NCI-H146 (cell line): ENCODE measurements at places on chromosomes 2 and 18.

DNA sequence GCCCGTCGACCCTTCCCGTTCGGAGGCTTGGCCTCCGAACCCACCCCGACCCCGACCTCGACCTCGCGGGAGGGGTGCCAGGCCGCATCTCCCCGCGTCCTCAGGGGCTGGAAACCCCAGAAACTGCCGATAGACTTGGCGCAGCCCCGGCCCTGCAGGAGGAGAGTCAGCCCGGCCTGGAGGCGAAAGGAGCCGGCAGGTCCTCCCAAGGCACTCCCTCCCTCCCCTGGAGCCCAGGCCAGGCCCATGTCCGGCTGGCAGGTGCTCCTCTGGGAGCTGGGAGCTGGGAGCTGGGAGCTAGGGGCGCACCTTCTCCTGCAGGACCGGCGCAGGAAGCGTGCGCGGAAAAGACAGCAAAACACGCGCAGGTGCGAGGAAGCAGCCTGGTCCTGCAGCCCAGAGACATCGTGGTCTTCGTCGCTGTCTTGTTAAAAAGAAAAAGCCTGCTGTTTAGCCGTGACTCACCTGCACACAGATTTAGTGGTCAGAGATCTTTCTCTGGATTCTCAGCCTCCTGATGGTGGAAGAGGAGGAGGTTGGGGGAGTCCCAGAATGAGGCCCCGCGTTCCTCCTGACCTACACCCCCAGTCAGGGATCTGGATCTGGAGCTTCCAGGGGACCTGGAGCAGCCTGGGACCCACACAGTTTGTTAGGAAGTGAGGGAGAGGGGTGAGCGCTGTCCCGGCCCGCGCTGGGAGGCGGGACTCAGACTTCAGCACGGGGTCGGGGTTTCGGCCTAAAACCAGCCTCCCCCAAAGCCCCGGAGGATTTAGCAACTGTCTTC, 660 bp upstream of the MBP start:
- DNase-seq = peak; percentile 95

DNA sequence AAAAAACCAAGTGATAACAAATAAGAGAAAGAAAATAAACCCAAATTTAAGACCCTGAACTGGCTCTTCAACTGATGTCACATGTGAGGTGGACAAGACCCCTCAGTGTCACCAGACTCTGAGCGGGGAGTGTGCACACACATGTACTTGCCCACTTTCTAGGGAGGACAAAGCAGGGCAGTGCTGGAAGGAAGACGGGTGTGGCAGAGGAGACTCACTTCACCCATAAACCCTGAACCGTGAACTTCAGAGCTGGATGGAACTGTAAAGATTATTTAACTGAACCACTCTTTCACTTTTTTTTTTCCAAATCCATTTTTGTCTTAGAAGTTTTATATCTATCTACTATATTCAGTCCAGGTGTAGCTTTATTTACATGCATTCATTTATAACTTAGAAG, 12.3 kb downstream of the PLA2R1 start:
- DNase-seq = no peak

DNA sequence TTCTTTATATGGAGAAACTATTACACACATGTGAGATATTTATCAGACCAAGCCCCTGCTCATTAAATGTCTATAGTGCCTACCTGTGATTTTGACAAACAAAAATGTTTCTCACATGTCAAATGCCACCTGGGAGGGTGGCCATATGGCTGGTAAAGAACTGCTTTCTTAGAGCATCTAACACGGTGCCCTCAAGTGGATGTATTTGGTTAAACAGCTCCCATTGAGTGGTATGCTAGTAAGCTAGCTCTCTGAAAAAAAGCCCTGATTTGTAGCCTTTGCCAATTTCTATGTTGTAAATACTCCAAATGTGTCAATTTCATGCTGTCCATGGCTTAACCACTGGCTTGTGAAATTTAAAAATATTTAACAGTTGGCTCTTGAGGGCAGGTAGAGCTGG, 94.6 kb downstream of the PMAIP1 start:
- DNase-seq = peak; percentile 40

DNA sequence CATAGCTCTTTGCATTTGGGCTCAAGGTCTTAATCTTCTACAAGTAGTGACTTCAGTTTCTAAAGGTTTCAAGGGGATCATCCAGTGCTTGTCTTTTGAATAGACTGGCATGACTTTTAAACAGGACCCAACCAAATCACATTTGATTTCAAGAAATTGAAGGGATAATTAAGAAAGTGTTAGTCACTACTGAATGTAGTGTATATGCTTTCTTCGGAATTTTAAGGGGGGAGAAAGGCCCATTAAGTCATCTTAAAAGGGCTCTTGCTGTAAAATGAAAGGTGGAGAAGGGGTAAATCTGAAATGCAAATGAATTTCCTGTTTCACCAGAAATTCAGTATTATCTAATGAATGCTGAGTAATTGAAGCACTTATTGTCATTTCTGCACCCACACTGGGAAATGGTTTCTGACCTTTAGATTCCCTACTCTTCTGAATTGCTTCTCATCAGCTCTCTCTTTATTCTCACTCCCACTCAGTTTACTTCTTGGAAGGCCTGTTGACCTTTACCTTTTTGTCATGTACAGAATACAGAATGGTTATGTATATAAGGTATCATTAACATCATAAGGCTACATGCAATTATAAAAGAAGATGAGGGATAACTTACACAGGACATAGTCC, 241.4 kb downstream of the SLC8A1 start:
- DNase-seq = peak; percentile 22

GRCh38 chr2:1715184-1716013, 28.9 kb downstream of the PXDN start:
- peak; percentile 54 for DNase-seq

DNA sequence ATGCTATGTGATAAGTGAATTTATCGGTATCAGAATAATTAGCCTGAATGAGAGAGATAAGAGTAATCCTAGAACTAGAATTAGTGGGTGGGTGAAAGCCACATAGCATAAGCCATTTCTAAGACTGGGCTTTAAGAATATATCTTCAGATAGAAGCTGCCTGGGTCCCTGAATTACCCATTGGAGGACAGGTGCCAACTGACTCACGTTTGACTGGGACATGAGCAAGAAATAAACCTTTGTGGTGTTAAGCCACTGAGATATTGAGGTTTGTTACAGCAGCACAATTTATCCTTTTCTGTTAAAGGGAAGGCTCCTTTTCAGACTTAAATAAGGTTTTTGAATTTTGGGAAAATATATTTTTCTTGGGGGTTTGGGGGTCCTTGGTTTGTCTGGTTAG, 95.9 kb downstream of the POLE4 start:
- DNase-seq = no peak

GRCh38 chr18:12773369-12773768, 70.5 kb downstream of the PSMG2 start:
- no peak for DNase-seq

GRCh38 chr2:212117926-212118325, 420.7 kb downstream of the ERBB4 start:
- no peak for DNase-seq

DNA sequence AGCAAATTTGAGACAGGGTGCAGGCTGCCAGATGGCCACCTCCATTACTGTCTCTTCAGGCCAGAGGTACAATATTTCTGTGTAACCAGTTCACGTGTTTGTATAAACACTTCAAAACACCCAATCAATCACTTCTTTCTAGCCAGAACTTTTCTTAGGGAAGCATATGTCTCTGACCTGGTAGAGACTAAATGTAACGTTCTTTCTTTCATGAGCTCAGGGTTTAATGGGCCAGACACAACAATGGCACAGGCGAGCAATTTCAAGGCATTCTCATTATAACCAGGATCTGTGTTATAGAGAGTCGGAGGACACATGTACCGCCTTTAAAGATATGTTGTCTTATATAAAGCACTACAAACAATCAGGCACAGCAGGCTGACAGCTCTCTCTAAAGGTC, 1846.4 kb upstream of the PIK3C3 start:
- DNase-seq = peak; percentile 50

DNA sequence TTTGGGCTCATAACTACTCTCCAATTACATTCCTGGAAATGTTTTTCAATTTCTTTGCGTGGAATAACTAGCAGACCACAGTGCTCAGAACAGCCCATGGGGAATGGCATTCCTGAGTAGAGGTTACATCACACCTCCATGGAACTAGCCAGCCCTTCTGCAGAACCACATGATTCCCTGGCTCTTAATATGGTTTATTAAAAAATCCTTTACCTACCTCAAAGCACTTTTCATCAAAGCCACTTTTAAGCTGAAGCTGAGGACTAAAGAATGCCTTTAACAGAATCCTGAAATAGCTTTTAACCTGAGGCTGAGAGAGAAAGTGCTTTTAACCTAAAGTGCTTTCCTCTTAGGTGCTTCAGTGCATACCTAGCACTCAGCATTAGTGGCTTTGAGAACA, 376.3 kb downstream of the ARHGAP15 start:
- no peak for DNase-seq

DNA sequence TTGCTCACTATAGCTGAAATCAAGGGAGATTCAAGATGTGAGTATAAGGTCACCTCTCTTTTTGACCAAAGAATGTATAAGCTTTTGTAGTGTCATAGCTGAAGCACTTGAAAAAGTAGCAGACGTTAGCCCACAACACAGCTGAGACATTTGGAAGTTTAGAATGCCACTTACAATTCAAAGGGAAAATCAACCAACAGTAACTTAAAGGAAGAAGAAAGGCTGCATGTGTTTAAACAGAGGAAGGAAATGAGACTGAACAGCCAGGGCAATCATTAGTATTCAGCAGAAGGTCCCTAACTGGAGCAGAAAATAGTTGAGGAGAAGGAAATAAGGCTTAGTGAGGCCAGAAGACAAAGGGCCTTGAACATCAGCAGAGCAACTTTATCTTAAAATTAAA, 23.5 kb upstream of the SCG2 start:
- DNase-seq = no peak

DNA sequence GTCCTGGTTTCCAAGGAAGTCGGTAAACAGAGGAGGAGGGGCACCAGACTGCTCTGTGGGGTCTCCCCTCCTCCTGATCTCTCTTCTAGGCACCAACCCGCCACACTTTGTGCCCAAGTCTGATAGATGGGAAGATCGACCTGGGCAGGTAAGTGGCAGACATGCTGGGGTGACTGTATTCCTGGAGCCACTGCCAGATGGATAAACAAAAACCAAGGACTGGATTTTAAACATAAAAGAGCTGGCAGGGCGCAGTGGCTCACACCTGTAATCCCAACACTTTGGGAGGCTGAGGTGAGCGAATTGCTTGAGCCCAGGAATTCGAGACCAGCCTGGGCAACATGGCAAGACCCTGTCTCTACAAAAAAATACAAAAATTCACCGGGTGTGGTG, 181.2 kb downstream of the ANAPC1 start:
- DNase-seq = no peak

- DNase-seq = no peak
Measured at GRCh38 chr2:68714866-68715265, 19.7 kb upstream of the ARHGAP25 start.

DNA sequence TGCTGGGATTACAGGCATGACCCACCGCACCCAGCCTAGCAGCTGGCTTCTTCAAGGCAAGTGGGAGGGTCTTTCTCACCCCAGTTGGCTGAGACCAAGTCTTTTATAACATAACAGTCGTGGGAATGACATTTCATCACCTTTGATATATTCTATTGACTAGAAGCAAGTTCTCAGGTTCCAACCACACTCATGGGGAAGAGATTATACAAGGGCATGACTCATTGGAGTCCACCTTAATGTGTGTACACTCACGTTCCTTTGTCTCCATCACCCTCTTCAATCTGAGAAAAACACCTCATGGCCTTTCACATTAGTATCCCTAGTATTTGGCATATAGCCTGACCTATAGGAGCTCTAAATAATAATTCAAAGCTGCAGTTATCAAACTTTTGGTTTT, 2.8 kb upstream of the BBS5 start:
- peak; percentile 18 for DNase-seq

DNA sequence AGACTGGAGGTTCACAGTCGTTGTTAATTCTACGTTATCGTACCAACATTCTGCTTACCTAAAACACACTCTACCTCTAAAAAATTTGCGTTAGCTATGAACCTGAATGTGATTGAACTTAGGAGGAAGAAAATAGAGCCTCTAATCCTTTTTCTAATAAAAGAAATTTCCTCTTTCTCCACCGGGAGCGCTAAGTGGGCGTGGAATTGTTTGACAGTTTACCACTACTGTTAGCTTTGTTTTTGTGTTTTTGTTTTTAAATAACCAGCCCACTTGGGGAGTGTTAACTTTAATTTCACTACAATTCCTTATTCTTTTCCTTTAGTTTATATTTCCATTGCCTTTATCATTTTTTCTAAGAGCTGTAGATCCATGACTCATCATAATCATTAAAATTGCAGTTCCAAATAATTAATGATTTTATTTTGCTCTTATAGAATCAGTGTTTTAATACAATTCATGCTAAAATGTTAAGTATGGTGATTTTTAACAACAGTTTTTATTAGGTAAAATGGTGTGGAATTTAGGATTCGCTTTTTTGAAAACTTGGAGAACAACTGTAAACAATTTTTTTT, 55.0 kb upstream of the ITM2C start:
- no peak for DNase-seq

- DNase-seq = no peak
Measured at GRCh38 chr2:96106991-96107707, 9.2 kb downstream of the ADRA2B start.

DNA sequence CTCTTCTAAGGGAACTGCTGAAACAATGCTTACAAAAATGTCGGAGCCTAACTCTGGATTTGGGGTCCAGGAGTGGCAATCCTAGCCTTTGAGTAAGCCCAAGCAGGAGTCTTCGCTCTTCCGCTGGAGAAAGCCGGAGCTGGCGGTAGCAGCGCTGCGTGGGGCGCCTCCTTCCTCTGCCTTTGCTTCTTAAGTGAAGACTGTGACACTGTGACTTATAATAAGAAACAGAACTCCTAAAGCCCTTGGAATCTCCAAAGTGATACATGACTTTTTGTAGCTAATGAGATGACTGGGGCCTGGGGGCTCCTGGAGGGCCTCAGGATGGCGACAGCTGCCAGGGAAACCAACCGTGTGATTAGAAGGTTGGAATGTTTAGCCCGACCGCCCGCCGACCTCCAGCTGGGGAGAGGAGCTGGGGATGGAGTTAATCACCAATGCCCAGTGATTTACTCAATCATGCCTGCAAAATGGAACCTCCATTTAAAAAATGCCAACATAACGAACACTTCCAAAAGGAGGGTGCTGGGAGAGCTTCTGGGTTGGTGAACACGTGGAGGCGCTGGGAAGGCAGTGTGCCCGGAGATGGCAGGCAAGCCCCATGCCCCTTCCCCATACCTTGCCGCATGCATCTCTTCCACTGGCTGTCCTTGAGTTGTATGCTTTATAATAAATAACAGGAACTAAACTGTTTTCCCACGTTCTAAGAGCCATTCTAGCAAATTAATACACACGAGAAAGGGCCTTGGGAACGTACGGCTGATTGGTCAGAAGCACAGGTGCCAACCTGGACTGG, 29.0 kb upstream of the MAL start:
- DNase-seq = peak; percentile 15

DNA sequence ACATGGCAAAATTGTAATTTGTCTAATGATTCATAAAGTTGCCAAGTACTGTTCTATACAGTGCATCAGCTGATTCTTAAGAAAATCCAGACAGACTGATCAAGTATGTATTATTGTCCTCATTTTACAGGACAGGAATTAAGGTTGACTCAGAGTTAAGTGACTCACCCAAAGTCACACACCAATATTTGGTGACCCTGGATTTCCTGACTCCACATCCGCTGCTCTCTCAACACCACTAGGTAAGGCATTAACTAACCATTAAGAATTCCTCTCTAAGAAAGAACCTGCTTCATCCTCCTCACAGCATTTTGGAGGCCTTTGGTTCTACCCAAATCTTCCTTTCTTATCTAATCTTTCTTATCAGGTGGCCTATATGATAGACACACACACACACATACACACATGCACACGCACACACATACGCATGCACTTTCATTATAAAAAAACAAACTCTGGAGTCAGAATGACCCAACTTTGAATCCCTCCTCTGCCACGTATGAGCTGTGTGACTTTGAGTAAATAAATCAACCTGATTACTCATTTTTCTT, 150.8 kb downstream of the ANKRD44 start:
- DNase-seq = no peak
